ENCODE measurements at places on chromosomes 2 and 18.

GRCh38 chr2:26530696-26531095 is 52.8 kb upstream of the OTOF start:
- no peak for DNase-seq

DNA sequence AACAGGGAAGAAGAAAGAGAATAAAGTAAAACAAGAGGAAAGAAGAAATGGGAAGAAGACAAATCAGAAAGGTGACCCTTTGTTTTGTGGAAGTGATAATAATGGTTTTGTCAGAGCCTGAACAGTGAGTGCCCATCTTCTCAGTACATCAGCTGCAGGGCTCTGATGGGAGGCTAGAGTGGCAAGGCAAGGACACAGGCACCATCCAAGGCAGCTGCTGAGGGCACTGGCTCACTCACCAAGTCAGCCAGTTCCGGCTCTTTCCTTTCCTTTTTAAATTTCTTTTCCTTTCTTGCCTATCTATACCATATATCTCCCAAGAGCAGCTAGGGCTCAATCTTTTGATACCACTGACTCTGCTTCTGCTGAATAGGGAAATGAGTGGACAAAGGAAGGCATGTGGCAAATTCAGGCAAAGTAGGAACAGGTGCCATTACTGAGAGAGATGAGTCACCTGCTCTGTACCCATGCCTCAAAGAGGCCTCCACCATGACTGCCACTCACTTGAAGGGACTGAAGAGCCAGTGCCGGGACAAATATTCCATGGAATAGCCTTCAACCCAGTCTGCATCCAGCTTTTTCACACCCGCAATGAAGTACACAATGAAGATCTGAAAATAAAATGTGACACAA is 6.2 kb downstream of the GGCX start:
- DNase-seq, result no peak

- DNase-seq, result no peak
Observed at GRCh38 chr2:234627308-234627707, 130.4 kb upstream of the ARL4C start.

DNA sequence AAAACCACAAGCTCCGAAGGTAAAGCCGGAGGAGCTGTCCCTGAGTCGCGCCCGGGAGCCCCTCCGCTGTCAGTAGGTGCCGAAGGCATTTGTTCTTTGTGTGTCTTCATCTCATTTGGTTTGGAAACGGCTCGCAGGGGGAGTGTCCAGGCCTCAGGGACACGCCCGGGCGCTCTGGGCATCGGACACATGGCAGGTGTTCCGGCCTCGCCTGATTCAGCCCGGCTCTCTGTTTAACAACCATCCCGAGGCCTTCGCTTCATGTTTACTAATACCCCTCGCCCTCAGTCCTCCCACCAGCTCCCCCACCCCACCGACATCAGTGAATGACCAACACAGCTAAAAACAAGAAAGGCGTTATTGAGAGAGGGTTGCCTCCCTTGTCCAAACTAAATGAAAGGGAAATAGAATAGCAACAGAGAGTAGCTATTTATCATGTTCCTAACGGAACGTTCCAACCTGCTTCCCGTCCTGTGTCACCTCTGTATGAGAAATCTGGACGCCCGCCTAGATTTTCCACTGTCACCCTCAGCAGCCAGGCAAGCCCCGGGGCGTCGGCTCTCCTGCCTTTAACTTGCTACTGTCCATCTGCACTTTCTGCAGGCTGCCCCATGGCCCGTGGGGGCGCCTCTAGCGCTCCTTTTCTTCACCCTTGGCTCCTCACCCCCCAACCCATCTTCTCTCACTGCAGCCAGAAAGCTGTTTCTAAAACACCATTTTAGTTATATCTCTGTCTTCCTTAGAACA is 73.9 kb downstream of the MYCN start:
- DNase-seq, result no peak

- DNase-seq, result no peak
Observed at GRCh38 chr2:239893236-239893515, 132.0 kb downstream of the NDUFA10 start.

GRCh38 chr2:26268213-26268612 is 23.5 kb downstream of the HADHB start:
- DNase-seq, result no peak

DNA sequence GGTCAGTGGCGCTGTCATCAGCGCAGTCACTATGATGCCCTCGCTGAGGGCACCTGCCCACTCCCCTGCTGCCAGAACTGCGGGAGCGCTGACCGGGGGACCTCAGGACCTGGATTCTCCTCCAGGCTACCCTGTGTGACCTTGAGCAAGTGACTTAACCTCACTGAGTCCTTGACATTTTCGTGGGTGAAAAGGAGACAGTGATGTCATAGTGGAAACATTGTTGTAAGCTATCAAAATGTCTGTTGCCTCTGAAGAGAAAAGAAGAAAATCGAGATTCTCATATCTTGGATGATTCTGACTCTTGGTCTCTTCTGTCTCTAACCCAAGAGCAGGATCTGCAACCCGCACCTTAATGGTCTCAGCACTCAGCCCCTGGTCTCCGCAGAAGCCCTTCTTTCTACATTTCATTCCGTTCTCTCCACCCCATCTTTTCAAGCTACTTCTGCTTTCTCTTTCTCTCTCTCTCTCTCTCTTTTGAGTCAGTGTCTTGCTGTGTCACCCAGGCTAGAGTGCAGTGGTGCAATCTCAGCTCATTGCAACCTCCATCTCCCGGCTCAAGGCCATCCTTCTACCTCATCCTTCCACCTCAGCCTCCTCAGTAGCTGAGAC is 978 bp upstream of the TUBA4A start:
- DNase-seq, result no peak
